ENCODE measurements at places on chromosomes 7 and 10.

DNA sequence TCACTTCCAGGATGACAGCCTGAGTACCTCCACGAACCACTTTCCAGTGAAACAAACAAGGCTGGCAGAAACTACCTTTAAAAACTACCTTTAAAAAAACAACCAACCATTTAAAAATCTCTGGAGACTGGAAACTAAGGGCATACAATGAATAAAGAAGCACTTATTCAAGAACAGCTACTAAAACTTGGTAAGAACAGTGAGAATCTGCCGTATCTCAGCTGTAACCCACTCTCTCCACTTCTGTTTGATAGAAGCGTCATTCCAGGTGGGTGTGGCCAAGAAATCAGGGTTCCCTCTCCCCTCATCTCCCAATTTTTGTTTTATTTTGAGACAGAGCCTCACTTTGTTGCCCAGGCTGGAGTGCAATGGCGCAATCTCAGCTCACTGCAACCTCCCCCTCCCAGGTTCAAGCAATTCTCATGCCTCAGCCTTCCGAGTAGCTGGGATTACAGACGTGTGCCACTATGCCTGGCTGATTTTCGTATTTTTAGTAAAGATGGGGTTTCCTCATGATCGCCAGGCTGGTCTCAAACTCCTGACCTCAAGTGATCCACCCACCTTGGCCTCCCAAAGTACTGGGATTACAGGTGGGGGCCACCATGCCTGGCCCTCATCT is 158.8 kb upstream of the CHST15 start:
- DNase-seq, result no peak

DNA sequence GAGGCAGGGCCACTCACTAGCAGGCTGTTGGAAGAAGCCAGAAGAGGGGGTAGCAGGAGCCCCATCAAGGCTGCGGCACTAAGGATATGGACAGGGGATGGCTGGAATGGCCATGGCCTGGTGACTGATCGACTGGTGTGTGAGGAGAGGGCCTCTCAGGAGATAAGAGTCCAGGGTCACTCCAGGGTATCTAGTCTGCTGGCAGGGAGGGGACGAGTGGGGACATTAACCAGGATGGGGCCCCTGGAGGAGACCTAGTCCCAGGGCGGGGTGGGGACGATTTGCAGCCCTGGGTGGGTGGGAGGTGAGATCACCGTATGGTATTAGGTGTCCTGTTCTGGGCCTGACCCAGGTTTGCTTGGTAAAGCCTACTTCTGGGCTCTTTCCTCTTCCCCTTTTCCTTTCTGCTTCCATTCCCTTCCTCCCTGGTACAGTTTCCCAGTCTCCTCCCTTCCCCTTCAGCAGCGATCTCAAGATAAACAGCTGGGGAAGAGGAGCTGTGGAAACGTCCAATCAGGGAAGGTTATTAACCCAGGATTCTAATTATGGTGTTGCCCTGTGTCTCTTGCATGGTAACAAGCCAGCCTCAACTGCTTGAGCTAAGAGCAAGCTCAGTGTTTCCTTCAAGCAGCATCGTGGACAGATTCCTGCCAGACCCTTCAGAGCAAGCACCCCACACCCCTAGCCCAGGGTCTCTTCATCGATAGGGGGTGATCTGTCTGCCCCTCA is 233.2 kb downstream of the RPS24 start:
- no peak for DNase-seq

GRCh38 chr7:123184271-123184670 is 15.5 kb downstream of the SLC13A1 start:
- DNase-seq, result no peak

DNA sequence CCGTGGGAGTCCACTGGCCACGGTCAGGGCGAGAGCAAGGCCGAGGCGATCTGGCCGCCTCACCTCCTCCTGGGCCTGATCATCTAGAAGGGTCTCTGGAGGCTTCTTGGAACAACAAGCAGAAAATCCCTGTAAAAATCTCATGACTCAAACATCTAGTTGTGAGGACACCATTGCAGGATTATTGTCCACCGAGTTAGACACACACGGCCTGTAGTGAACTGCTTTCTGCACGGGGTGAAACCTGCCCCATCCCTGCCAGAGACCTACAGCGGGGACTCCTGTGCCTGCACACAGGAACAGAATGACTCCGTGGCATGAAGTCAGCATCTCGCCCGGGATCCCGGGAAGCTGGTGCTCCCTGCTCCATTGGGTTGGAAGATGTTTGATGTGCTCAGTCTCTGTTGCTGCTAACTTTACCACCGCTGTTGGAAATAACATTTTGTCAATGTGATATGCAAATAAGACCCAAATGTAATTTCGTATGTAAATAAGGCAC is 267.0 kb upstream of the TCERG1L start:
- no peak for DNase-seq

GRCh38 chr7:50304129-50304910 is at the start of gene IKZF1:
TSS of gene IKZF1 (plus strand) at chr7:50304716. CDS start at chr7:50319062, 14,346 bp downstream.
- DNase-seq, result no peak

DNA sequence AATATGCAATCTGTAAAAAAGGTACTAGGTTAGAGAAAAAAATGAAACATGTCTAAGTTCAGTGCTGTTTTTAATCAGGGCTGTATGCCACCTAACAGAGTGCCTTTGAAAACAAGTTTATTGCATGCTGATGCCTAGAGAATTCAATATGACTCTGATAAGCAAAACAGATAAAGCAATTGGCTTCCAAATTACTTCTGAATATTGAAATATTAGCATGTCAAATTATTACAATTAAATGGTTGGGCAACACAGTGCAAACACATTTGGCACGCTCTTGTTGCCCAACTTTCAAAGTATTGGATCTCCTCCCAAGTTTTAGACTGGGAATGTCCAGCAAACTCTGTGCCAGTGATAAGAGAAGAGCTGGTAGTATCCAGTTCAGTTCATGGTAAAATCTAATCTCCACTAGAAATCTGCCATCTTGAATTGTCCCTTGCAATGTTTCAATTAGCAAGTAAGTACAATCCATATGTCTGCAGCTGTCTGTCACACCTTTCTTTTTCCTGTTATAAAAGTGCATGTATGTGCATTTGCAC is 65.2 kb upstream of the FAM133B start:
- DNase-seq, result no peak

DNA sequence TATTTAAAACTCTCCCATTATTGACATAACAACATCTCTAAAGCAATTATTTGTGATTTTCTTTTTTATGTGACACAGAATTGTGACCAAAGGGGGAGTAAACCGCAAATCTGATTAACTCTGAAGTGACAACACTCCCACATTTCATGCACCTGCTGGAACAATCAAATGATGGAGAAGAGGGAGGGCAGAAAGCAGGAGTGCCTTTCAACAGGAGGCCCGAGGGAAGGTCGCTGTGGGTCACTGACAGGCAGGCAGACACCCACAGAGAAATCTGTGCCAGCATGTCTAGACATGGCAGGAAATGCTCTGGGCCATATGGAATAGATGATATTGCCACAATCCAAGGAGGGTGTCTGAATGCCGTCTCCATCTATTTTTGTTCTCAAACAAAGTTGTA is 247.3 kb downstream of the DOCK4 start:
- DNase-seq, result no peak

DNA sequence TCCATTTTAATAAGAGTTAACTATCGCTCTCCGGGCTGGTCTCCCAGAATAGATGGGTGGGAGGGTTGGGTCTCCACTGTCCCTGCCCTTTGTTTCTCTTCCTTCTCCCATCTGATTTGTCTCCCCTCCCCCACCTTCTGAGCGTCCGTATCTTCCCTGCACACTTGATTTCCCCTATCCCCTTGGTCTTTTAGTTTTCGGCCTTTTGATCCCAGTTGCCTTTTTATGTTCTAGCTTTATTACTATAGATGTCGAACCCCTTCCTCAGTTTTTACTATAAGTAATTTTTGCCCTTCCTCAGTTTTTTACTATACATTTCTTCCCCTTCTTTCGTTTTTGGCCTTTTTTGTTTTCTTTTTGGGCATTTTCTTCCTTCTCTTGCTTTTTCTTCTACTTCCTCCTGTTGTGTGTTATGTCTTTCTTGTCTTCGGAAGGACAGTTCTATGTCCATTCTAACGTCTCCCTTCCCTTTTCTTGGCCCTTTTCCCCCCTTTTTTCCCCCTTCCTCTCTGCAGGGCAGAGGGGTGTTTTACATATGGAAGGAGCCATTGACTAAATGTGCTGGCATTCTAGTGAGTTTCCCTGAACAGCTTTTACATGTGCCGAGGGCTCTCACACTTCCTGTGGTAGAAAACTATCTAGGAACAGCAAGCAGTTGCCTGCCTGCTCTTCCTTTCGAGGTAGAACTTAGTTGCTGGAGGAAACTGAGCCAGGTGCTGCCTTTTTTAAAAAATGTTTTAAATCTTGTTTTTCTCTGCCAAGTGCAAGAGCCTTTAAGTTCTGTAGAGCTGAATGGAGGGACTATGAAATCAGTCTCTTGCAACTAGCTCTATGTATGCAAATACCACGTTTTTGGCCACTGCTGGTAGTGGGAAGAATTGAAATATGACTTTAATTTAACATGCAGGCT is 2.8 kb downstream of the TET1 start:
- peak; percentile 20 for DNase-seq

GRCh38 chr10:60549686-60550085 is 160.0 kb upstream of the ANK3 start:
- DNase-seq, result no peak

Measured in uterus (tissue), 4 donors.